ENCODE measurements at places on chromosomes 1 and 21.

DNA sequence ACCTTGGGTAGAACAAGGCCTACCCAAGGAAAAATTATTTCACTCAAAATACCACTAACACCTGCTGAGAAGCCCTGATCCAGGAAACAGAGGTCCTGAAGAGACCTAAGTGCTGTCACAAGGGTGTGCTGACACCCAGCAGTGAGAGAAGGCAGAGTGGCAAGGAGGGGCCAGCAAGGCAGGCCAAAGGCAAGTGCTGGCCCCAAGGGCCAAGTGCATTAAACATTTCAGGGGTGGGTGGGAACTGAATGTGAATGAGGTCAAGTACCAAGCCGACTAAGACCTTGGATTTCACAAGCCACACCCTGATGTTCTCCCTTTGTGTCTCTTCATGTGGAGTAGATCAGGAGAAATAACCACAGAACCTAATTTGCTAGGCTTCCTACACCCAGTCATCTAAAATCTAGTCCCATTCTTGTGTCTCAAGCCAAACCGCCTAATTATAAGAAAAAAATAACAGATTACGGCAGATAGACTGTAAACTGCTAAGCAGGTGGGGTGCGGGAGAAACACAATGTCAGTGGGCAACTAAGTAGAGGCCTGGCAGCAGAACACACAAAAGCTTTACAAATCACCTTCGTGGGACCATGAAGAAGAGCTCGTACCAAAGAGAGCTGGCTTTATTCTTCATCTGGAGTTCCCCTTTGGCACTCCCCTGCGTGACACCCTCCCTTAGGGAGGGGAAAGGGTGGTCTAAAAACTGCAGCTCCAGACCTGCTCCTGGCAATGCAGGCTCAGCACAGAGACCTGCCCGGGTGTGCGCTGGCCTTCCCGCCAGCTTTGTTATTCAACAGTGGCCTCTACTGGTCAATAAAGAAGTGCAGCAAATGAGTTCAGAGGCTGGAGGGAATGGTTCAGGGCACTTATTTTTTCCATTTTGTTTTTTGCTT is 8.7 kb downstream of the UBE2G2 start:
- DNase-seq, result peak; percentile 72

- DNase-seq, result no peak
Observed at GRCh38 chr1:67755160-67755559, 70.2 kb downstream of the GADD45A start.

GRCh38 chr1:201769966-201770365 is 59.0 kb upstream of the IPO9 start:
- DNase-seq, result no peak

- no peak for DNase-seq
Observed at GRCh38 chr1:248751635-248752034, 3.9 kb downstream of the LYPD8 start.

DNA sequence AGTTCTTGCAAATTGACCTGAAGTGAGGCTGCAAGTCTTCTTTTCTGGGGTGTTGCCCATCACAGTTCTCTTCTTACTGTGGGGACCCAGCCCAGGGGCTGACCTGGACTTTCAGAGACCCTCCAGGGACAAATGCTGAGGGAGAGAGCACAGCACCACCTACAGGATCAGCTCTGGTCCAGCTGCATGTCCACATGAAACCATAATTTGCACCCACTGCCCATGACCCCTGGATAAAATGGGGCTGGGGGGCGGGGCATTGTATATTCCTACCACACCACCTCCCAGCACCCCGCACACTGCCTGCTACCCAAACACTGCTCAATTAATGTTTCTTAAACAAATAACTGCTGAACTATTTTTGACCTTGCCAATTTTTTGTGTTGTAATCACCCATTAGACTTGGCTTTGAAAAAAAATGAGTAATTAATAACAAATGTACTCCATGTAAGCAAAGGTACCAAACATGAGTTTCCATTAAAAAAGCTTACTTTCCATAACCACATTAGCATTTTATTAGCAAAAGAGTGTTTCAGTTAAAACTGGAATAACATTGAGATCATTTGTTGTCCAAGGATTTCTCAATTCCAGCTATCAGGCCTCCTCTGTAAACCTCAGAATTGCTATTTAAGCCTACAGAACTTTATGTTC is 168.0 kb upstream of the RAB4A start:
- no peak for DNase-seq

- DNase-seq, result no peak
Observed at GRCh38 chr1:206873603-206874188, 8.3 kb downstream of the IL20 start.

DNA sequence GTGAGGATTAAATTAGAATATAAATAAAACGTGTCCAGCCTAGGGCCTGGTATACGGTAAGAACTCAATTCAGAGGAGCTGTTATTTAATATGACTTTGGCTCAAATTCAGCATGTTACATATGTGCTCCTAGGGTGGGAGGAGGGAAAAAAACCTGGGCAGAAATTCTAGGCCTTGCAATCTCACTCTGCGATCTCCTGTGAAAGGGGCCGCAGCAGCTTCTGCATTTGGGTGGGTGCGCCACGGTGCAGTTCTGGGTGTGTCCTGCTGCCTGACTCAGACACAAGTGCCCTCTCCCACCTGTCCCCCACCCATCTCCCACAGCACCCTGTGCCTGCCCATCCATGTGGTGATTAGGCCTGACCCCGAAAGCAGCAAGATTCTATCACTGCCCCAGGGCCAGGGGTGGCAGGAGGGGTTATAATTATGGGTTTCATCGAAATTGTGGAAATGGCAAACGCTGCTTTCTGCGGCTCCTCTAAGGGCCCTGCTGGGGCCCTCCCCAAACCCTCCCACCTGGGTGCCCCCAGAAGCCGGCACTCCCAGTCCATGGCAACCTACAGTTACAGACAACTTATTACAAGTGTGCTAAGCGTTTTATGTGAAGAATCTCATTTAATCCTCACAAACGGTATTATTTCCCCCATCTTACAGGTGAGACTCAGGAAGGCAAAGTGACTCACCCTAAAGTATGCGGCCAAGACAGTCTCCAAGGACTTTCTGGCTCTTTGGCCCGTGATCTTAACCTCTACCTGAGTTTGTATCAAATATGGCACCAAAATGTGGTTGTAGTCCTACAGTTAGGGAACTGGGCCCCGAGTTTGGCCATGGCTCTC is 25.5 kb upstream of the GRHL3 start:
- no peak for DNase-seq
